ENCODE measurements at places on chromosomes 2 and 18. TPM values are rescaled to one million over a fixed set of nuclear protein-coding genes. Genes with fewer than 3 reads are reported as not detected.

DNA sequence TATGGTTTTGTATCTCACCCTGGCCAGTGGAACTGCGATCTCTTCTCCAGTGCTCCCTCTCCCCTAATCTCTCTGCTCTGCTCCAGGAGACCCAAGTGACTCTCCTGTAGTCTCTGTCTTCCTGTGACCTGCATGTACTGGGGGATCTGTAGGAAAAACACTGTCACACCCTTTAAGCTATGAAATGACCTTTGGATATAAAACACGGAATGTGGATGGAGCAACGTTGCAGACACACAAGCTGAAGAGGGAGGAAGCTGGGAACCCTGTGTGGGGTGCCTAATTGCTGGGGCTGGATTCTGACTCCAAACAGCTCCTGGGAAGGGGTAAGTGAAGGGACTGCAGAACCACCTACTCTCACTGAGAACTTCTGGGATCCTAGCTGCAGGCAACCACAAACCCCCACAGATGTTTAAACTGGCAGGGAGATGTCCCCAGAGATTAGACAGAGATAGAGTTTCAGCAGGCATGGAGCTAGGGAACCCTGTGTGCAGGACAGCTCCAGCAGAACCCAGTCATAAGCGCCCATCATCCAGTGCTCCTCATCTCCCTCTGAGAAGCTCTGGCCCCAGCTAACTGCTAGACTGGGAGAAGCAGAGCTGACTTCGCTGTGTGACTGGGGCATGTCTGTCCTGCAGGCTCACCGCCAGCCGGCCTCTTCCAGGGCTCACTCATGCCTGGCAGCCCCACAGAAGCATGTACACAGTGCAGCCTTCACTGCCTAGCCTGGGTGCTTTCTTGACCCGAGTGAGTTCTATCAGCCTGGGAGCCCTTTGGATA lies 482.7 kb upstream of the SETBP1 start:
- DNase-seq, result no peak

WDR75 gene
- 34.1 TPM for polyA plus RNA-seq

RGPD4 gene
- 0.03 TPM for polyA plus RNA-seq

- DNase-seq, result no peak
These were observed 57.7 kb downstream of the TRABD2A start for GRCh38 chr2:84823229-84823628.

MC4R gene
- polyA plus RNA-seq, result 0.16 TPM

DNA sequence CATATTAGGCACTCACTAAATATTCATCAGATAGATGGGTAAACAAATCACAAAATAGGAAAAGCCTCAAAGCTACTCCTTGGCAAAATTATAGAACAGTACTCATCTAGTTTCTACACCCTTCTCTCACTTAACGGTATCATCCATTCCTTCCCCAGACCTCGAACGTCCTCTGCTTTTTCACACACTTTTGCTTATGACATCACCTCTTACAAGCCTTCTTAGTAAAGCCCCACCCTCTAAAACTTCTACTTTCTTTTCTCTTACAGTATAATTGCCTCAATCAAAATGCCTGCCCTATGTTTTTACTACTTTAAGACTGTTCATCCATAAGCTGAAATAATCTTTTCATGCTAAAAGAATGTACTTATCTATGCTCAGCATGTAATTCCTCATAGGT lies 8.1 kb downstream of the CHN1 start:
- no peak for DNase-seq

YWHAQ gene
- 174 TPM for polyA plus RNA-seq

- DNase-seq, result no peak
These were observed 46.2 kb upstream of the ACVR1 start for GRCh38 chr2:157922336-157922735.

All from forelimb muscle (tissue), 1 donor.